ENCODE measurements at places on chromosomes 6 and 20.

GRCh38 chr20:53917145-53918019 is 153.0 kb downstream of the BCAS1 start:
- DNase-seq, result no peak

GRCh38 chr6:2938632-2939083 is 32.7 kb downstream of the SERPINB6 start:
- no peak for DNase-seq

- no peak for DNase-seq
Observed at GRCh38 chr6:112659912-112660311, 312.8 kb downstream of the RFPL4B start.

- no peak for DNase-seq
Observed at GRCh38 chr6:107769053-107769658, 55.0 kb downstream of the SCML4 start.

DNA sequence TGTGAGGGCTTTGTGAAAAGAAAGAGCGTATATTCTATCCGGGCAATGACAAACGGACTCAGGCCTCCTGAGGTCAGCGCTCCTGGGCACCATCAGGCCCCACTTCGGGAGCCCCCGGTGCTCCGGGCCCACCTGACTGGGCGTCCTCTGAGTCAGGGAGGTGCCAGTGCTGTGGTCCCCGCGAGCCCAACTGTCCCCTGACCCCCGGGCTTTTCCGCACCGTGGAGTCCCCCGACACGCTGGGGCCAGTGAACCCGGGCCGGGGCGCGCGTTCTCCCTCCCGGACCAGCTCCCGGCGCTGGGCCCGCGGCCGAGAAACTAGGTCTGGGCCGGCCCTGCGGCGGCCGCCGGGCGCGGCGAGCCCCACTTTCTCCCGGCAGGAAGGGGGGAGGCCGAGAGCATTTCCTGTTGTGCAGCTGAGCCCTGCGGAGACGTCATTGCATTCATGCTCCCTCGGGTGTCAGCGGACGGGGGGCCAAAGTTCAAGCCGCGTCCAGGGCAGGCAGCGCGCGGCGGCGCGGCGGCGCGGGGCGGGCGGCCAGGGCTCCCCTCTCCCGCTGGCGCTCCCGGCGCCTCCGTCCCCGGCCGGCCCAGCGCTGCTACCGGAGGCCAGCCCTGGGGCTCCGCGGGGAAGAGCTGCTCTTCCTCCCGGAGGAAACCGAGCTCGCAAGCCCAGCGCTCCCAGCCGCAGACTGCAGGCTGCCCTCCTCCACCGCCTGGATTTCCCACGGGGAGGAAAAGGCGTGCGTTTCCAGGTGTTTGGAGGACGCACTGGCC is 18.3 kb downstream of the HIVEP2 start:
- peak; percentile 86 for DNase-seq

GRCh38 chr6:134840086-134840867 is 109.6 kb downstream of the ALDH8A1 start:
- DNase-seq, result no peak

- DNase-seq, result no peak
Observed at GRCh38 chr20:1931830-1932229, 36.6 kb downstream of the SIRPA start.

DNA sequence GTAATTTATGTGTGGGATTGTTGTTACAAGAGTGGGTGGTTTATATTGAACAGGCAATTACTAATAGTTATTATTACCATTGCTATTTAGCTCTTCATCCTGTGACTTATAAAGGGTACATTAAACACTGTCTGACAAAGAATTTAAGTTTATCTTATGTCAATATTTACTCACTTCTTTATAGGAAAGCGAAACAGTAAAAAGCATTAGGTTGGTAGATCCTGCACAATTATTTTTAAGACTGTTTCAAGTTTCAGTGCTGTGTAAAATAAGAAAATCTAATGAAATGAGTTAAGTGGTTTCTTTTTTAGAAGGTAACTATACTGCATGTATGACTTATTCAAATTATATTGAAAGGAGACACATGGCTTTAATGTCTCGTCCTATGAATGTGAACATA is 135.8 kb upstream of the MAP3K7 start:
- no peak for DNase-seq

DNA sequence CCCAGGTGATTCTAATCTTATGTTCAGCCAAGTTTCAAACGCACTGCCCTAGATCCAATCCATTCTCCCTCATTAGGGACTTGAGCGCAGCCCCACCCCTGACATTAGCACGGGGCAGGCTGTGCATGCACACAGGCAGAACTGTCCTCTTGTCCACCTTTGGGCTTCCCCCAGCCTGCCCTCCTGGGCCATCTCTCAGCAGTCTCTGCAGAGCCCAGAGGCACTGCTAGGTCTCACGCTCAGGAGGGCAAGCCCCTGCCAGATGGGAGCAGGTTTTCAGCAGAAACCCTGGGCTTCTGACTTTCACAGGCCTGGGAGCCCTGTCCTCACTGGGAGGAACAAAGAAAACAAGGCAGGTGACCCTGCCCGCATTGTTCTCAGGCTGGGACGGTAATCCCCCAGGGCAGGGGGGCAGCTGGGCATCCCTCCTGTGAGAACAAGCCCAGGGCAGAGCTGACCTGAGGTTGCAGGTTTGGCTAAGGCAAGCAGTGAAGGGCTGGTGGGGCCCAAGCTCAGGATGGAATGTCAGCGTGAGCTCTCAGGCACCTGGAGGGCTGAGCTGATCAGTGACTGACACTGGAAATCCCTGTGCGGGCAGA is 24.5 kb downstream of the KCNK5 start:
- no peak for DNase-seq

GRCh38 chr6:13248994-13249393 is 79.3 kb downstream of the TBC1D7 start:
- no peak for DNase-seq

GRCh38 chr6:105510746-105511145 is 107.9 kb upstream of the PREP start:
- no peak for DNase-seq

GRCh38 chr20:58286729-58287128 is 22.8 kb upstream of the RAB22A start:
- no peak for DNase-seq

- DNase-seq, result no peak
Observed at GRCh38 chr6:46906776-46907175, 15.0 kb downstream of the ADGRF5 start.

- no peak for DNase-seq
Observed at GRCh38 chr20:4025679-4026078, 10.3 kb upstream of the RNF24 start.

GRCh38 chr20:25205277-25206062 is 10.0 kb downstream of the ENTPD6 start:
- DNase-seq, result no peak

DNA sequence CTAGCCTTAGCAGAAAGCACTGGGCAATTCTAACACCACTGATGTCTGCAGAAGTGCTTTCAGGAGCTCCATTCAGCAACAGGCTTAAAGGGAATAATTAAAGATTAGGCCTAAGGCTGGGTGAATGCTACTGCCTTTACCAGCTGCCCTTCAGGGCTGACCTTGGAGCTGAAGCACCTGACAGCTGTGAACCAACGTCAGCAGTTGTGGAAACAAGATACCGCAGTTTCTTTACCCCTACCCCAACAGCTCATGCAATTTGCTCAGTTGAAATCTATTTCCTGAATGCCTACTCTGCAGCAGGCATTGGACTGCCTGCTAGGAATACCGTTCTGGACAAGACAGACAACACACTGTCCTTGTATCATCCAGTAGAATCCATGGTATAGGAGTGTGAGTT is 51.5 kb upstream of the ADTRP start:
- no peak for DNase-seq

- no peak for DNase-seq
Observed at GRCh38 chr20:48298851-48299484, 513.7 kb upstream of the SULF2 start.

GRCh38 chr20:49303065-49303552 is 25.3 kb upstream of the ZNFX1 start:
- no peak for DNase-seq

DNA sequence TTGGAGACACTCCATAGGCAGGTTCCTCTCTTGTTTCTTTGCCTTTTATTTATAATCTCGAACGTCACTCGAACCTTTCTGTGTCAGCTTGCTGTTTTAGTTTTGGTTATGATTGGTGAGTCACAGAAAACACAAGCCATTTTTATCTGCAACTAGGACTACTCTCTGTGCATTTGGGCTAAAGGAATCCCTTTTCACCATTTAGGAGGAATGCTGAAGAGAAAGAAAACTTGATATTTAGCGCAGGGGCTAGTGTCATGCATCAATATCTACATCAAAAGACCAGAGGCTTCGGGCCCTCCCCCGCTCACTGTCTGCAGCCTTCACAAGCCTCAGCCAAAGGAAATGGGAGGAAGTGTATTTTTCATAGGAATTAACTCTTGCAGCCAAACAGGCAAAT is 507.8 kb upstream of the CITED2 start:
- DNase-seq, result no peak

- DNase-seq, result no peak
Observed at GRCh38 chr6:123215211-123215610, 219.2 kb downstream of the CLVS2 start.

DNA sequence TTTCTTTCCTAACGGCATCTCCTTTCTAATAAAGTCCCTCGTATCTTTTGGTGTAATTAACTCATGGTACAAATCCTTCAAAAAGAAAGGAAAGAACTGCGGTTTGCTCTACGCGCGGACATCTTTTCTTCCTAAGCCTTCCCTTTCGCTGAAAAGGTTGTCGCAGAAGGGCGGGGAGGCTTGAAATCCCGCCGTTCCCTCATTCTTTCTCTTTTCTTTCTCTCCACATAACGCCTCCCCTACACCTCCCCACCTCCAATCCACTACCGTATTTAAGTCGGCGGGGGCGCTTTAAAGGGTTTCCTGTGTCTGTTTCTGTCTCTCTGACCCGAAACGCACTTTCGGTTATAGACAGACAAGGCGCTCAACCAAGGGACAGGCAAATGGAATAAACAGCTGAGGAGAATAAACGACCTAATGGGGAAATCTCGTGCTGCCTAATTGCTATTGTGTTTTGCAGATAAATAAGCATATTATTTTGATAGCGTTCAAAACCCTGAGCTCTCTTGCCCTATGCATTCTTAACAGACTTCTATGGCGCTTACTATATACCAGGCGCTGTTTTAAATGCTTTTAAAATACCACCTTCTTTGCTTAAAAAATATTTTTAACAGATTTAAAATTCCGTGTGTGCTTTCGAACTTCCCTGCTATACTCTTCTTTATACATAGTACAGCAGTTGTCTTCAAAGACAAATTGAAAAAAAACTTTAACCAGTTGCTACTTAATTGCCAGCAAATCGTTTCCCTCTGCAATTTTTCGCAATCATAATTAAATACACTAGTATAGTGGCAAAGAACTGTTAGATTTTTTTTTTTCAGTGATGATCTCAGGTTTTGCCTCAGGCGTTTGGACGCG is 2.5 kb upstream of the HEY2 start:
- peak; percentile 29 for DNase-seq

DNA sequence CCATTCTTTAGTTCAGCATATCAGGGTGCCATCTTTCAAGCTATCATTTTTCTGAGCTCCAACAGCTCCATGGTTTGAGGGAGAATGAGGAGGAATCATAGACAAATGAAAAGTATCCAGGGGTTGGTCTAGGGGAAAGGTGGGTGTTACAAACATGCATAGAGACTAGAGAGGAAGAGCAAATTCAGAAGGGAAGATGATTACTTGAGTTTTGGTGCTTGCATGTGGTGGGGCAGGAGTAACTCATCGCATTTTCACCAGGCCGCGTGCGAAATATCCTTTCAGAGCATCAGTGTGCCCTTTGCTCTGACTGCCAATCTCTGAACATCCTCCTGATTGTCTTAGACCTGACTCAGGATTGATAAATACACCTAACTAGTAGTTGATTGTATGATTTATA is 7.7 kb upstream of the BICRAL start:
- DNase-seq, result no peak

DNA sequence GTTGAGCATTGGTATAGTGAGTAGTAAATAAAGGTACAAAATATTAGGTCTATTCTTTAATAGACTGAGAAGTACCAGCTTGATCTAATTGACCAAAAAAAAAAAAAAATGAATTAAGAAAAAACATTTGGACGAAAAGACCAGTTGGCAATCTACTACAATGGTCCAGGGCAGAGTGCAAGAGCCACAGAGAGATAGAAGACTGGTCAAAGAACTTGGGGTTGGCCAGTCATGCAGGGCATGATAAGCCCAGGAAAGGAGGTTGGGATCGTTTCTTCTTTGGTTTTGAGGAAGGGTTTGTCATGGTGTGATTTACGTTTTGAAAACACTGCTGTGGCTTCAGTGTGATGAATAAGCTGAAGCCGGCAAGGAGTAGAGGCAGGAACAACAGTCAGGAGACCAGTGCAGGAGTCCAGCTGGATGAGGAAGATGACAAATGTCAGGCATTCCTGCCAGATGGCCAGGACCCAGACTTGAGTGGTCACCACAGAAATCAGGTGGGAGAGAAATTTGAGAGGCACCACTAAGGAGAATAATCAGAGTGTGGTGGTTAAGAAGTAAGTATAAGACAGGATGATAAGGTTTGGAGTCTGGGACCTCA is 14.0 kb downstream of the SMLR1 start:
- no peak for DNase-seq

DNA sequence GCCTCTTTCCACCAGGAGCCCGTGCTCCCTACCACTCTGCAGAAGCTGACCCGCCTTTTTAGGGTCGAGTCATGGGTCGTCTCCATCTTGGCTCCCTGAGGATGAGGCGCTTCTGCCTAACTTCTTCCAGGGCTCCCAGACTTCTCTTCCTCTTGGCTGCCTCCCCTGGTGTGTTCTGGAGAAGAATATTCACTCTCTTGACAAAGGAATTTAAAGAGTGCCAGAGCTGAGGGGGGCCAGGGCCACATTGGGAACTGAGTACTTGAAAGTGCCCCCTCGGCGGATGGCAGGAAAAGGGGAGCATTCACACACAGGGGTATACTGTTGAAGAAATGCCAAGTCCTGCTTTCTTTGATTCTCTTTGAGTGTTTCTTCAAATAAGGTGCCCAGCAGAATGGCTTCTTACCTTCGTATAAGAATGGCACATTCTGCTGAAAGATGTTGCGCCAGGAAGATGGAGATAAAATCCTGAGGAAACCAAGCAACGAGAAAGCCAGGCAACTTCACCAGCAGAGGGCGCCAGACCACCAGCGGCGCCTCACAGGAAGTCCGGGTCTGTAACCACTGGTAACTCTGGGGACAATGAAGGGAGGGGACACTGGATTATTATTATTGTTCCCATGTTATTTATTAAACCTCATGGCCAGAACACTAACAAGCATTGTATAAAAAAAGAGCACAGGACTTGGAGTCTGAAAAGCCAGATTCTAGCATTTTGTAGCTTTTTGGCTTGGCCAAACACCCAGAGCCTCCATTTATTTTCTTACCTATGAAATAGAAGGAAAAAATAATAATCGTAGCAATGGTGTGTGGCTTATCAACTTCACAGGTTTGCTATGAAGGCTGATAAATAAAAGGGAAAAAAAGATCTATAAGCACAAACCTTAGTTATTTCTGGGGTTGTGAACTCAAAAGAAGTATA is 176.7 kb downstream of the HACE1 start:
- peak; percentile 28 for DNase-seq

GRCh38 chr6:18053555-18054445 is 66.4 kb upstream of the KIF13A start:
- DNase-seq, result no peak

DNA sequence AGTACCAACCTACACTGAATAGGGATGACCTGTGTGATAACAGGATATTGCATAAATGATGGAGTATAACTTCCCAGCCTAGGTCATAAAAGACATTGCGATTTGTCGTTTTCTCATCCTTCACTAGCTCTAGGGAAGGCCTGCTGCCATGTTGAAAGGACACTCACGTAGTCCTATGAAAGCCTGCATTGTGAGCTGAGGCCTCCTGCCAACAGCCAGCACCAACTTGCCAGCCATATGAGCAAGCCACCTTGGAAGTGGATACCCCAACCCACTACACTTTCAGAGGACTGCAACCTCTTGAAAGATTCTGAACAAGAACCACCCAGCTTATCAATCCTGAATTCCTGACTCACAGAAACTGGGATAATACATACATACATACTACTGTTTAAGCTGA is 3.5 kb upstream of the PANK2 start:
- DNase-seq, result no peak

Data from GM06990 (cell line).